A172 (cell line): ENCODE measurements at places on chromosomes 7 and 10.

DNA sequence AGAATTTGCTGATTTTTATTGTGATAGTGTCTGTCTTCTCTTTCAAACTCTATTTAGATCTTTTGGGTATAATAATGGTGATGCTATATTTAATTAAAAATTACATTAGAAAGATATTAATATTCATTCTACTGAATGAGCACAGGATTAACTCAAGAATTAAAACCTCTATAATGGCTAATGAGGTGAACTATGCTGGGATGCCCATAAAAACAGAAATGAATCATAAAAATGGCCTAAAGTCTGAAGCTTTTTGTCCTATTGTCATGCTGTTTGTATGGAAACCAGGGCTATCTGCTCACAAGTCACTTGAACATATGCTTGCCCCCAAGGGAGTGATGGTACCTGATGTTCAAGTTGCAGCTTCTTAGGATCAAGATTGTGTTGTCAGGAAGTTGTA is 76.2 kb upstream of the ICA1 start:
- no peak for DNase-seq

DNA sequence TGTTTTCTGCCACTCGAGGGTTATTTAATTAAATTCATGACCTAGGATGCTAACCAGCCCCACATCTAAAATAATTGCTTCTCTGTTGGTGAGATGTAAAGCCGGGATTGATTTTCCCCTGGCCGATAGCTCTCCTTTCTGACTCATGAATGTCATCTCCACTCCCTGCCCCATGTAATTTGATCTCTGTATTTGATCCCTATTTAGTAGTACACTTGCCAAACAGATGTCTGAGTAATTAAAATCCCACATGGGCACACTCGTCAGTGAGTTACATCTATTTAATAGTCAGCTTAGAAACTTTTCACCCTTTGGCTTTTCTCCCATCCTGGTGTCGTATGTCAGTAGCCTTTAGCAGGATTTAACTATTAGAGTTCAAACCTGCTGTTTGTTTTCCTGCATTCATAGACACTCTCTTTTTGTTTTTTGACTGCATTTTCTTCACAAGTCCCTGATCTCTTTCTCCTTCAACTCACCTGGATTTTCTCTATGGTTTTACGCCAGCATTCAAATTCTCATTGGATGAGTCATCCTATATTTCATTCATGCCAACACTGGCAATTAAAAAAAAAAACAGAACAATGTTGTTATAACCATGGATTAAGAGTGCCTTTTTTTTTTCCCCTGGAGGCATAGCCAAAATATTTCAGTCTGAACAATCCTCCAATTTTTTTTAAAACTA is 82.7 kb downstream of the SPAG6 start:
- peak; percentile 90 for DNase-seq

GRCh38 chr7:2617325-2617905 is 14.4 kb upstream of the TTYH3 start:
- DNase-seq: no peak

- no peak for DNase-seq
Measured at GRCh38 chr10:92432596-92432995, 141.3 kb downstream of the IDE start.

DNA sequence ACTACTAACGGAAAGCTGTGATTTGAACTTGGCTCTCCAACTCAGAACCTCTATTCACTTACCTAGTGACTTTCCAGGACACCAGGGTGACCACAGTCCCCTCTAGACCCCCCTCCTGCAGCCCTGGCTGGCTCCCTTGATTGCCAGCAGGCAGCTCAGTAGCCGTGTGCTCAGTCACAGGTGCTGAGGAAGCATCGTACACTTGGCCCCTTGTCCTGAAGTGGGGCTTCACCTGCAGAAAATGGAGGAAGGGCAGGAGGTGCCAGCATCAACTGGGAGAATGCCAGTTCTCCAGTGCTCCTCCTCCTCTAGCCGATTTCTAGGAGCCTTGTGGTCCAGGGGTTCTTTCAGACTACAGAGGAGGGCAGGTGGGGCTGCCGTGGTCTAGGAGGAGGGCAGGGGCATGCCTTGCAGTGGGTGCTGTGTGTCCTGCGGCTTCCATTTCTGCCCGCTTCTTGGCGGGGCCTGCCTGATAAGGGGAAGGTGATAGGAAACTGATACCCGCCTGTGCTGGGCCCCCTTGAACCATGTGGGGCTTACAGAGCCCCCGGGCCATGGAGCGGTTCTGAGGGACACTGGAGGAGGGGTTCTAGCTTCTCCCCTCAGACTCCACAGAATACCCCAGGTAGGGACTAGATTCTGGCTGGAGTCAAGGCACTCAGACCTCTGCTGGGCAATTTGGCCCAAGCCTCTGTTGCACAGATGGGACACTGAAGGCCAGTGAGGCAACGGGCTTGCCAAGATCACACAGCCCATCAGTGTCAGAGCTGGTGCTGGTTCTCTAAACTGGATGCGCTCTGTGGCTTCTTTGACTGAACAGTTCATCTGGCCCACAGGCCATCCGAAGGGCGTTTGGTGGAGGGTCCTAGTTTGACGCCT is 14.0 kb downstream of the FAM241B start:
- DNase-seq: no peak

DNA sequence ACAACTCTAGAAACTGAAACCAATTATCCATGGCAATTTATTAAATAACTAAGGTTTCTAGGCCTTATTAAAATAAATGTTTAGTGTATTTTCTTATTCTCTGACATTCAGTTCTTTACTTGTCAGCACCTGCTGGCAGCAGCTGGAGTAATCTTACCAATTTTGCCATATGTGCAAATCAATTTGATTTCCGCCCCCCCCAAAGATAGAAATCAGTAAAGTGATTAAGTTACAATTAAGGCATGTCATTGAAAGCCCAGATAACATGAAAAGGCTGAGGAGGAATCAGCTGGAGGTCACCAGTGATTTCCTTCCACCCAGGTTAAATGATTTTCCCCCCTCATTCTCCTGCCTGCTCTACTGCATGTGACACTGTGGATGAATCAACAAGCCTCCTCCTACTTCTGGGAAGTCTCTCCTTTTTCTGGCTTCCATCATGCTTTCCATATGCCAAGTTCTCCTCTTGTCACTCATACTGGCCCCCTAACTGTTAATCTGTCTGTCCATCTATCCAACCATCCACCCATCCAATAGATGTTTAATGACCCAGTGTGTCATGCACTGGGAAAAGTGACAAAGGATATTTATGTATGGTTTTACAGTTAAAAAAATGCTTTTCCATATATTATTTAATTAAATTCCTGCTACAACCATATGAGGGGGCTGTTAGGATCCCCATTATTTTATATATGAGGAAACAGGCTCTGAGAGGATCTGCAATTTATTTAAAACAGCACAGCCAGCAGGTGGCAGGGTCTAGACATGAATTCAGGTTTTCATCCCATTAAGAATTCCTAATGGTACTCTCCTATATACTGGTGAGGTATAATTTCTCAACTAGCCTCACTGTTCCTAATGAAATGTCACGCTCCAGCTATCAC is 116.5 kb downstream of the ATXN7L1 start:
- peak; percentile 73 for DNase-seq

DNA sequence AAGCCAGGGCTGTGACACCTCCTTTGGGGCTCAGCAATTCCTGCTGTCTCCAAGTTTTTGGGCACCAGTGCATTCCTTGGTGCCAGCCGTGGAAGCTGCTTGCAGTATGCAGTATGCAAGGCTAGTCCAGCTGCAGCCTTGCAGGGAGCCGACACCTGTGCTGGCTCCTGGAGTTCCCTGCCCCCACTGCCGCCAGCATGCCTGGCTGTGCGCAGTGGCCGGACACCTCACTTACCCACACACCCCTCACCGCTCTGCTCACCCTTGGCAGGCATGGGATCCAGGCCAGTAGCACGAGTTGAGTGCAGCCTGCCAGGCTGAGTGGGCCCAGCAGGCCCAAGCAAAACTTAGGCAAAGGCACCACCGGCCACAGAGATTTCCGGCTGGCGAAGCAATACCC is 77.4 kb downstream of the SAMD9 start:
- no peak for DNase-seq

DNA sequence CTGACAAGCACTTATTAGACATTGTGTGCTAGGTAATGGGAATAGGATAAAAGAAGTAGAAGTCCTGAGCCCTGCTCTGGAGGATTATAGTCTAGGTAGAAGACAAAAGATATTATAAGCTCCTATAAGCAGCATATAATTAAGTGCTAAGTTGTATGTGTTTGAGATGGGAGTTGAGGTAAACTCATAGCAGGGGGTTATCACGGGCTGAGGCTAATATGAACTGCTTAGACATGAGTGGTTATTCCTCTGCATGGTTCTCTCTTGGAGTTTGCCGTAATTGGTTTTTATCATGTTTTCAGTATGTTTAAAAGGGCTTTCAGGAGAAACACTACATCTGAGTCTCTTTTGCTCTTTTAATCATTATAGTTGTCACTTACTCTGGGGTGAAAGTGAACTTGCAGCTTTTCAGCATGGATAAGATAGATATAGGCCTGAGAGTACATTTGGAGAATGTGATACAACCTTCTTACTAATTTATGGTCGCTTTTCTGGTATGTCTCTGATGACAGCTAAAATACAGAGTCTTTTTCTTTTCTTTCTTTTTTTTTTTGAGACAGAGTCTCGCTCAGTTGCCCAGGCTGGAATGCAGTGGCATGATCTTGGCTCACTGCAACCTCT is 39.0 kb downstream of the SMNDC1 start:
- DNase-seq: no peak
